ENCODE measurements at places on chromosomes 13 and 19. TPM values are rescaled to one million over a fixed set of nuclear protein-coding genes. Genes with fewer than 3 reads are reported as not detected.

MPHOSPH8 gene
- total RNA-seq: 56.6 TPM

S1PR4 gene
- 1.3 TPM for total RNA-seq

TGFBR3L gene
- not detected for total RNA-seq

LRRC4B gene
- total RNA-seq: 4.1 TPM

EBI3 gene
- 1.5 TPM for total RNA-seq

DNA sequence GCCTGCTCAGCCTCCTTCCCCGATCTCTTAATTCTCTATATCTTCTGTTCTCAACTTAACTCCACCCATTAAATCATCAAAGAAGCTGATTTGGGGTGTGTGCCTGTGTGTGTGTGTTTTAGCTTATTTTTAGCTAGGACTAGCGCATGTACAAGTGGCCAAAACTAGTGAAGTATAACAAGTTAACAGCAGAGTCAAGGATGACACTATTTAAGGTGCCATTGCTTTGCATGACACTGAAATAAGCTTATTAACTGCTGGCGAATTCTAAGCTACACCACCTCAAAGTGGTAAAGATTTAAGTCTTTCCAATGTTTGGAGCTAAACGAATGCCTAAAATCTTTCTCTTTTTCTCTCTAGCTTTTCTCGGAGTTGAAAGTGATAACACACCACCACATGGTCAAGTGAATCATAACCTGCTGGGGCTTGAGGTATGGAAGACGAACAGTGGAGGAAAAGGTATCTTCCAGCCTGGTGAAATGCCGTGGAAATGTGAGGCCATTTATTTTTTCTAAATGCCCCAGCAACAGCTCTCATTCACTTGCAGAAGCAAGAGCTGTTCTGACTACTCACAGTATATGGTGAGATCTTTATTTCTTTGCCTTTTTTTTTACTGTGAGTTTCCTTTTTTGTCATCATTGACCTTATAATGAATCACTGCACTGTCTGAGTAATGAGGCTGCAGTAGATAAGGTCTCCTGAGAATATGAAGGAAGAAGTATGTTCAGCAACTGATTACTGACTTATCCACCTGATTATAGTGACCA is 570.3 kb downstream of the PCDH9 start:
- no peak overlapping the region for H3K27ac ChIP-seq
- no peaks in the 10 kb centered on the region for H3K27me3 ChIP-seq
- no peaks in the 10 kb centered on the region for H3K4me1 ChIP-seq

DNA sequence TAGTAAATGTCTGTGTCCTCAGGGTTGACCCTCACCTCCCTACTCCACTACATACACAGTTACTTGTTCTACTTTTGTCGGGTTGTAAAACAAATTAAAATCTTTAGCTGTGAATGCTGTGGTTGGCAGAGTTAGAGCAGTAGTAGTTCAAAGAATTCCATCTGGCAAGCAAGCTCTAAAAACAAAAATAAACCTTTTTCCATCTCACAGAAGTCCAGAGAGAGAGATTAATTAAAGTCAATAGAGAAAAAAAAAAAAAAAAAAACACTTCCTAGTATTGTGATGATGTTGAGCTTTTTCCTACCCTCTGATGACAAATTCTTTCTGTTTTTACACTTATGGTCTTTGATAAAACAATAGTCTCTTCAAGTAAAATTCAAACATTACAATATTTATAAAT is 338.4 kb downstream of the PCDH17 start:
- H3K4me1 ChIP-seq: no peaks in the 10 kb centered on the region
- no peak for DNase-seq
- H3K27me3 ChIP-seq: no peaks in the 10 kb centered on the region
- H3K27ac ChIP-seq: no peak overlapping the region

DNA sequence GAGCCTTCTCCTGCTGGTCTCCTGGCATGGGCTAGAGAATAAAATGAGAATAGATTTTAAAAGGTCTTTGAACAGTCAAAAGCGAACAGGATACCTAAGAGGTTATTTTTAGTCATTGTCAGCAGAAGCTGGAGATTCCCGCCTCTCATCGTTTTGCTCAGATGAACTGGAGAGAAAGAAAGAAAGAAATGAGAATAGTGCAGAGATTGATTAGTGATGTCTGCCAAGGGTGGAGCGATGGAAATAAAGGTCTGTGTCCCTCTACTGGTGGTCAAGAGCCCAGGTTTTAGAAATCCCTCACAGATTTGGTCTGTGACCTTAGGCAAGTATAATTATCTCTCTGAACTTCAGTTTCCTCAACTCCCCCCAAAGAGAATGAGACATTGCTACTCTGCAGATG is 5.3 kb downstream of the NCAN start:
- no peak for DNase-seq
- H3K27me3 ChIP-seq: no peaks in the 10 kb centered on the region
- no peaks in the 10 kb centered on the region for H3K36me3 ChIP-seq
- H3K27ac ChIP-seq: no peak overlapping the region
- no peaks in the 10 kb centered on the region for H3K4me1 ChIP-seq
- H3K4me3 ChIP-seq: no peak overlapping the region

DNA sequence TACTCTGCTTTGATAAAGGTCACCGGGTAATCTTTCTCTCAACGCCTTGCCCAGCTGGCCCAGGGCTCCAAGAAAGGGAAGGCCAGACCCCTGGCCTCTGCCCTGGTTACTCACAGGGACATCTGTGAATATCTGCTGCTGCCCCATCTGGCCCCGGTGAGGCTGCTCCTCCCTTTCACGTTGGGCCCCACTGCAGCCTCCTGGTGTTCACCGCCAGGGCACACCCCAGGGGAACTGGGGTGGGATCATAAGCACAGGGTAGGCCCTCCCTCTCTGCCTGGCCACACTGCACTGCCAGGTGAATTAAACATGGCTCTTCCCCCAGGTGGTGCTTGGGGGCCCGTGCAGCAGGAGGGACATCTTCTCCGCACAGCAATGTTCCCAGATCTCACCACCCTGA is 12.7 kb downstream of the LAIR1 start:
- H3K4me1 ChIP-seq: no peaks in the 10 kb centered on the region
- H3K27ac ChIP-seq: no peak overlapping the region
- DNase-seq: no peak
- no peaks in the 10 kb centered on the region for H3K27me3 ChIP-seq
- H3K36me3 ChIP-seq: no peaks in the 10 kb centered on the region

DNA sequence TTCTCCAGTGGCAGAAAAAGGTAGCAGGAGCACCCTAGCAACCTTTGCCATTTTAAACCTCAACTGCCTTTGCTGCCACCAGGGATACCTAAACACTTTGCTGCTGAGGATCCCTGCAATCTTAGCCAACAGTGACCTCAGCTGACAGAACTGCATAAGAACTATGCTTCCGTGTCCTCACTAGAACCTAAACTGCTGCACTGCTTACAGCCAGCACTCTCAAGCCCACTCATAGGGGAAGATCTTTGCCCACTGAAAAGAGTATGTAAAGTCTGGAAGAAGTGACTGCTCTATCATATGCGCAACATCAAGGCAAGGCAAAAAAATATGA is 270.0 kb upstream of the PCDH20 start:
- DNase-seq: no peak
- H3K27me3 ChIP-seq: no peaks in the 10 kb centered on the region
- no peak overlapping the region for H3K27ac ChIP-seq
- no peaks in the 10 kb centered on the region for H3K4me1 ChIP-seq

GRCh38 chr13:100823448-100823847 is 148.9 kb upstream of the TMTC4 start:
- no peak overlapping the region for H3K4me3 ChIP-seq
- H3K4me1 ChIP-seq: no peaks in the 10 kb centered on the region
- no peak overlapping the region for H3K27ac ChIP-seq
- no peak for DNase-seq

GRCh38 chr19:35935911-35936737 is at the start of gene LRFN3:
Gene LRFN3 (plus strand): TSS chr19:35936374. CDS start chr19:35939426, 3,052 bp downstream.
- H3K27ac ChIP-seq: peak within 1 kb of the TSS; percentile 84
- no peaks in the 10 kb centered on the region for H3K36me3 ChIP-seq
- H3K27me3 ChIP-seq: no peaks in the 10 kb centered on the region
- no peaks in the 10 kb centered on the region for H3K4me1 ChIP-seq

DNA sequence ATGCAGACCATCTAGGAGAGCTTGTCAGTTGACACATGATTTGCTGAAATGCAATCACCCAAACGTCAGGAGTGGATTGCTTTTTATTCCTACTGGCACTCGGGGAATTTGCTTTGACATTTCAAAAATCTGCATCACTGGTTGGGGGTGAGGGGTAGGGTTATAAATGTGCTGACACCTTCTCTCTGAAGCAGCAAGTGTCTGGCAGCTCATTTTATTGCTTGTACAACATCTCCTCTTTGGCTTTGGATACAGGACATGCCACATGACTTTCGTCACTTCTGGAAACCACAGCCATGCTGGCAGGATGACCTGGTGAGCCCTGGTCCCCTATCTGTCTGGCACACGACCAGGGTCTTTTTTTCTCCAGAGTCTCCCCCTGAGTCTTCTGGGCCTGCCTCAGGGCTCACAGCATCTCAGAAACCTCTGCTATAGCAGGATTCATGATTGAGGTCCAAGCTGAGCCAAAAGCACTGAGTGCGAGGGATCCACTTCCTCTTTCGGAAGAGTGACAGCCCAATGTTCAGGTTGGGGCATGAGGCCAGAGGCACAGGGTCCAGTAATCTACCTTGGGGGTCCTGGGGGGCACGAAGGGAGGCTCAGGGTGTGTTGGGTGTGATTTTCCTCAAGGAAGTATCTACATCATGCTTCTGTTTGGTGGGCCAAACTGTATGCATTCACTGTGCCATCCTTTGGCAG is 60.1 kb downstream of the HSPH1 start:
- H3K36me3 ChIP-seq: no peaks in the 10 kb centered on the region
- no peaks in the 10 kb centered on the region for H3K27me3 ChIP-seq
- no peak overlapping the region for H3K4me3 ChIP-seq
- no peaks in the 10 kb centered on the region for H3K4me1 ChIP-seq
- H3K27ac ChIP-seq: no peak overlapping the region
- no peak for DNase-seq

- H3K36me3 ChIP-seq: no peaks in the 10 kb centered on the region
- peak overlapping the region; percentile 66 for H3K4me3 ChIP-seq
- peak overlapping the region; percentile 82 for H3K27ac ChIP-seq
- DNase-seq: no peak
- no peaks in the 10 kb centered on the region for H3K4me1 ChIP-seq
These were observed 667 bp upstream of the ZNF790 start for GRCh38 chr19:36838784-36839324.

GRCh38 chr13:49693877-49694276 is 2.6 kb upstream of the EBPL start:
- DNase-seq: no peak
- no peak overlapping the region for H3K4me3 ChIP-seq
- H3K27ac ChIP-seq: no peak overlapping the region
- no peaks in the 10 kb centered on the region for H3K36me3 ChIP-seq
- no peaks in the 10 kb centered on the region for H3K27me3 ChIP-seq

DNA sequence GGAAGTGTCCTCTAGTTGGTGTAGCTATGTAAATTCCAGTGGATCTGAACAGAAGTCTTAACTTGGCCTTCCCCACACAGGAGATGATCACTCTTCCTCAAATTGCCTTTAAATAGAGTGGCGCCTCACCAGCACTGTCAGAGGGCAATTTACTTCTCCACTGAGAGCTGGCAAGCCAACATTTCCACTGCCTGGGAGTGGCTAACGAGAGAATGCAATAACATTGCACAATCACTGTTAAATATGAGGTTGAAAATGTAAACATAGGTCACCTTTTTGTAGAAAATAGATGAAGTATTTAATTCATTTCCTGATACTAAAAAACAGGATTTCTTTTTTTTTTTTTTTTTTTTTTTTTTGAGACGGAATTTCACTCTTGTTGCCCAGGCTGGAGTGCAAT is 55.4 kb upstream of the UBL3 start:
- H3K27me3 ChIP-seq: no peaks in the 10 kb centered on the region
- DNase-seq: no peak
- no peaks in the 10 kb centered on the region for H3K36me3 ChIP-seq
- H3K4me1 ChIP-seq: no peaks in the 10 kb centered on the region
- H3K4me3 ChIP-seq: no peak overlapping the region

GRCh38 chr13:98222081-98222554 is 45.0 kb upstream of the RNF113B start:
- H3K36me3 ChIP-seq: no peaks in the 10 kb centered on the region
- H3K27me3 ChIP-seq: no peaks in the 10 kb centered on the region

GRCh38 chr19:54416695-54417491 is 1.6 kb downstream of the TTYH1 start:
- peaks cover 3% of the 10 kb centered on the region for H3K27me3 ChIP-seq
- no peak for DNase-seq

- H3K36me3 ChIP-seq: no peaks in the 10 kb centered on the region
- H3K4me3 ChIP-seq: no peak overlapping the region
- no peak for DNase-seq
- no peaks in the 10 kb centered on the region for H3K4me1 ChIP-seq
- H3K27me3 ChIP-seq: no peaks in the 10 kb centered on the region
These were observed 11.6 kb upstream of the CEACAM3 start for GRCh38 chr19:41784743-41785142.

DNA sequence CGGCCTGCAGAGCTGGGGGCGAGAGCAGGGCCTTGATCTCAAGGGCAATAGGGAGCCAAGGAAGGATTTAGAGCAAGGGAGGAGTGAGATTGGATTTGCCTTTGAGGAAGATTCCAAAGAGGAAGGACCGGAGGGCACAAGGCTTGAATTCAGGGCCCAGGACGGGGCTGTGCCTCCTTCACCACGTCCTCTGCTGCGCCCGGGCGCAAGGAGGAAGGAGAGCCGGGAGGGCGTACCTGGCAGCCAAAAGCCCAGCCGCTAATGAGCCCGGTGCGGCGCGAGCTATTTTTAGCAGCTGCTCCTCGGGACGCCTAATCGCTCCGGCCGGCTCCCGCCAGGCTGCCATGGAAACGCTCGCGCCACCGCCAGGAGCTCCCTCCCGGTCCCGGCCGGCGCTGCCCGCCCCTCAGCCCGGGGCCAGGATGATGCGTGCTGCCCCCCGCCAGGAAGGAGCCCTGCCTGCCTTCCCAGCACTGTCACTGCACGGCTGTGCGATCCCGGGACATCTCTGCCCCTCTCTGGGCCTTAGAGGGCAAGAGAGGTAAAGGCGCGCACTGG is 31.3 kb downstream of the TINCR start:
- no peaks in the 10 kb centered on the region for H3K27me3 ChIP-seq
- no peak overlapping the region for H3K4me3 ChIP-seq
- H3K36me3 ChIP-seq: no peaks in the 10 kb centered on the region
- H3K27ac ChIP-seq: no peak overlapping the region
- no peak for DNase-seq
- no peaks in the 10 kb centered on the region for H3K4me1 ChIP-seq

- H3K36me3 ChIP-seq: no peaks in the 10 kb centered on the region
- no peak for DNase-seq
- H3K27me3 ChIP-seq: no peaks in the 10 kb centered on the region
- H3K27ac ChIP-seq: peak overlapping the region; percentile 83
These were observed 70.6 kb upstream of the SERP2 start for GRCh38 chr13:44302940-44303575.

GRCh38 chr13:32205431-32206096 is 109.6 kb downstream of the ZAR1L start:
- H3K4me3 ChIP-seq: no peak overlapping the region
- H3K4me1 ChIP-seq: no peaks in the 10 kb centered on the region
- H3K27me3 ChIP-seq: no peaks in the 10 kb centered on the region
- DNase-seq: no peak
- H3K36me3 ChIP-seq: no peaks in the 10 kb centered on the region
- H3K27ac ChIP-seq: no peak overlapping the region

GRCh38 chr13:97855570-97856303 is 97.7 kb upstream of the IPO5 start:
- H3K36me3 ChIP-seq: no peaks in the 10 kb centered on the region
- H3K27ac ChIP-seq: peak overlapping the region; percentile 17
- DNase-seq: peak; percentile 70
- H3K27me3 ChIP-seq: no peaks in the 10 kb centered on the region
- H3K4me1 ChIP-seq: no peaks in the 10 kb centered on the region
- no peak overlapping the region for H3K4me3 ChIP-seq
